ENCODE measurements at places on chromosomes 4 and X.

- peak; percentile 0 for DNase-seq
Observed at GRCh38 chr4:184649971-184650855, 675 bp downstream of the PRIMPOL start.

GRCh38 chrX:66638591-66639500 lies at the start of gene EDA2R:
Gene EDA2R (minus strand): TSS chrX:66639078. CDS start chrX:66616020, 23,058 bp downstream.
- DNase-seq = peak; percentile 65

DNA sequence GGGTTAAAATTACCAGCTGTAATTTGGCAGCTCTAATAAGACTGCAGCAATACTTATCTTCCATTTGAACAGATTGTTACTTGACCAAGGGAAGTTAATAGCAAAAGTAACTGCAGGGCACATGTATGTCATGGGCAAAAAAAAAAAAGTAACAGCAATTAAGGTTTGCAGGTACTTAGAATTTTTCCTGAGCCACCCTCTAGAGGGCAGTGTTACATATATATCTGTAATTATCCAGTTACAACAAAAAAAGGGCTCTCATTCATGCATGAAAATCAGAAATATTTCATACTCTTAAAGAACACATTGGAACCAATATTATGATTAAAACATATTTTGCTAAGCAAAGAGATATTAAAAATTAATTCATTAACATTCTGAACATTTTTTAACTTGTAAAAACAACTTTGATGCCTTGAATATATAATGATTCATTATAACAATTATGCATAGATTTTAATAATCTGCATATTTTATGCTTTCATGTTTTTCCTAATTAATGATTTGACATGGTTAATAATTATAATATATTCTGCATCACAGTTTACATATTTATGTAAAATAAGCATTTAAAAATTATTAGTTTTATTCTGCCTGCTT lies 25.1 kb downstream of the XIAP start:
- peak; percentile 1 for DNase-seq

GRCh38 chr4:56649445-56650261 lies 31.4 kb downstream of the HOPX start:
- no peak for DNase-seq

- no peak for DNase-seq
Observed at GRCh38 chr4:156659983-156660382, 311.6 kb downstream of the PDGFC start.

DNA sequence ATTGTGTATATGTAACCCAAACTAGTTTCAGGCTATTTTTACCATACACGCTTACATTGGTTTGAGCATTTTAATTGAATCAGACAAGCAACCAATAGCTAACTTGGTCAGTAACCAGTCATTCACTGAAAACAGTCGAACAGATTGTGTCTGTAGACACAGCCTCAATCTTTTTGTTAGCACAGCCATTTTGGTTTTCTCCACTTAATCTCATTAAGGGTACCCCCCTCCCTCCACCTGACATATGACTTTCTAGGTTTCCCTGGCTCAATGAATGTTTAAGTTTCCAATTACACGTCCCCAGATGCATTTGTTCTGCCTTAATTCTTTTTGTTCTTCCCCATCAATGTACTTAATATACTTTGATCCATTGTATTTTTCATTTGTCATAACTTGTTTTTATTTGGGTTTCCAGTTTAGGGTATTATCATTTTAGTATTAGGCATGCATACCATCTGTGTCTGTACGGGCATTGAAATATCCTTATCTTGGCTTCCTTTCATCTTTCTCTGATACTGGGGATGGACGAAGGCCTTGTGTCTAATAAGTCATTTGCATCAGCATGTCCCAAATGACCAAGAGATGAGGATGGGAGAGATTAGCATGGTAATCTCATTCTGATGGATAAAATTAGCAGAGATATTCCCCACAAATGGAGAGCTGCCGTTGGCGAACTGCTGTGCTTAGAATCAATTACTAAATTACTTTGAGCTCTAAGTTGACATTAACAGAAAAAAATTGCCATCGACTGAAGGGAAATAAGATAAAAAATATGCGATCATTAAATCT lies 35.9 kb upstream of the PHOX2B start:
- no peak for DNase-seq

DNA sequence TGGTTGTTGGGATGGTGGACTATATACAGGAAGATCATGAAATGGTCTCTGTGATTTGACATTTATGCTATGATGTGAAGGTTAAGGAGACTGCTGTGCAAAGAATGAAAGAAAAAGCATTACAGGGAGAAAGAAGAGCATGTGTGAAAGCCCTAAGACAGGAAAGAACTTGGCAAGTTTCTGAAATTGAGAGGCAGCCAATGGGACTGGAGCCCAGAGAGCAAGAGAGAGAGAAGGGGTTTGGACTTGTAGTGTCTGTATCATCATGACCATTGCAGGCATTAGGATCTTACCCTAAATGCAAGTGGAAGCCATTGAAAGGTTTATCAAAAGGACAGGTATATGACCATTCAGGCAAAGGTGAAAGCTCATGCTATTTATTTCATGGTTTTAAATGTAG lies 147.1 kb downstream of the NAA11 start:
- DNase-seq = no peak

All from SHP77 treated with DMSO at 0.1 percent for 48 hours (cell line).